ENCODE measurements at places on chromosomes 6 and 20.

GRCh38 chr20:6999381-6999780, 231.9 kb downstream of the BMP2 start:
- no peak for DNase-seq

- no peak for DNase-seq
Observed at GRCh38 chr6:19605624-19606023, 231.5 kb upstream of the ID4 start.

DNA sequence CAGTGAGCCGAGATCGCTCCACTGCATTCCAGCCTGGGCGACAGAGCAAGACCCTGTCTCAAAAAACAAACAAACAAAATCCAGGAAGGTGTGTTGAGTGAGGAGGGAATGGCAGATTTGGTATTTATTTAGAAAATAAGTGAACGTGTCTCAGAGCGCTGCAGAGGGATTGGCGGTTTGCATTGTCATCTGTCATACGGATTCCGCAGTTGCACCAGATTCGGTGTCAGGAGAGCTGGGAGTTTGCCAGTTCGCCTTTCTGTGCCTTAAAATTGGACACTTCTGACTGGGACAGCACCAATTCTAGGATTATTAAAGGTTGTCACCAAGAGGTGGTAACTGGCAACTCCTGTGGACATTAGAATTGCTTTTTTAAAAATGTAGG, 912 bp downstream of the SNRNP48 start:
- peak; percentile 11 for DNase-seq

DNA sequence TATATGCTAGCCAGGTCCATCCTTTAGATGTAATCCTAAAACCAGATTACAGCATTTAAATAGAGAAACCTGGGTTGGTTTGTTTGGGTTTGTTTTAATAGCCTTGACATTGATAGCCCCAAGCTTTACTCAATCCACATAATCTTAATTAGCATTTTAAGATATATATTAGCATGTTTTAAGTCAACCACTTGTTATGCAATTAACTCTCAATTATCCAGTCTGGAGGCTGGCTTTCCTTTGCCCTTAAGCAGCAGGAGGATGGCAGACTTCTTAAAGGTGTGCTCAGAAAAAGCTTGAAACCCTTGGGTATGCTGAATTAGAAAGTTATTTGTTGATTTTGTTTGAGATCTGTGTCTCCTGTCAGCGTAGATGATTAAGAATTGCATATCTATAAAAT, 46.3 kb upstream of the SMIM28 start:
- DNase-seq = no peak

DNA sequence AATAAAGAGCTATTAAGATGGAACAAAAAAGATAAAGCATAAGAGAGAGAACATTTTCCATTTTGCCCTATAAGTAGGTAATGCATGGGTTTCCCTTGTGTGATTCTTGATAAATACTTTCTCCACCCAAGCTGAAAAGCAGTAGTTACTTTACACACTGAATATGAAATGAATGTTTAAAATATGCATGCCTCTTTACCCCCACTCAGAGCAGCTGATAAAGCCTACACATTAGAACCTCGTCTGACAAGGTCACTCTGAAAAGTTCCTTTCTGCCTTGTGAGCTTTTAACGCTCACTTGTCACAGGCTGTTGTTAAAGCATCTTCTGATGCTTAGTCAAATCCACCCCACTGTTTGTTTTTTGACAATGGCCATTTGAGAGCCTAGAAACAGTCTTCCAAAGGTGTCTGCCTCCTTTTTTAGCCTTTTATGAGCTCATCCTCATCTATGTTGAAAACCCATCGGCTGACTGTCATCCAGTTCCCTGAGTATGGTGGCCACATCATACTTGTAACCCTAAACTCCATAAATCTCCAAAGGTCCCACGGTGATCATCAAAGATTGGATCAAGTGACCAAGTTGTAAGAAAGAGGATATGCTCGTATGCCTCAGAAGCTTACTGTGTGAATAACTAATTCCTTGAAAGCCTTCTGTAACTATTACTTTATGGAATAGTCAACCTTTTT, 102.8 kb downstream of the ATXN1 start:
- DNase-seq = no peak

- DNase-seq = no peak
Observed at GRCh38 chr20:24297993-24298392, 171.4 kb upstream of the SYNDIG1 start.

DNA sequence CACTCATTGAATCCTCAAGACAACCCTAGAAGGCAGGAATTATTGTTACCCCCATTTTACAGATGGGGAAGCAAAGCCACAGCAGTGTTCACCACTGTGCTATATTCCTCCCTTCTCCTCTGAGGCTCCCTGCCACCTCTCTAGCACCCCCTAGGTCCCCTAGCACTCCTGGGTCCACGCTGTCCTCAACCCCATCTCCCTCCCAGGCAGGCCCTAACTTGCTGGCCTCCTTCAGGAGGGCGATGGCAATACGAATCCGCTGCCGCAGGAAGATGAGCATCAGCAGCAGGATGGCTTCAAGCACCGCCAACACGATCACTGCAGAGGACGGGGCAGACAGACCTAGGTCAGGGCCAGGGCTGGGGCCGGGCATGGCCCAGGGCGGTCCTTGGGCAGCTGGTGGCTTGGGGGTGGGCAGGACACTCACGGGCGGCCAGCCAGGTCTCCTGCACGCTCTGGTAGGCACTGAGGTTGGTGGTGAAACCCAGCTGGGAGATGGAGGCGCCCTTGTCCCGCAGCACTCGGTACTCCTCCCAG, 7.8 kb upstream of the NEU1 start:
- DNase-seq = no peak

DNA sequence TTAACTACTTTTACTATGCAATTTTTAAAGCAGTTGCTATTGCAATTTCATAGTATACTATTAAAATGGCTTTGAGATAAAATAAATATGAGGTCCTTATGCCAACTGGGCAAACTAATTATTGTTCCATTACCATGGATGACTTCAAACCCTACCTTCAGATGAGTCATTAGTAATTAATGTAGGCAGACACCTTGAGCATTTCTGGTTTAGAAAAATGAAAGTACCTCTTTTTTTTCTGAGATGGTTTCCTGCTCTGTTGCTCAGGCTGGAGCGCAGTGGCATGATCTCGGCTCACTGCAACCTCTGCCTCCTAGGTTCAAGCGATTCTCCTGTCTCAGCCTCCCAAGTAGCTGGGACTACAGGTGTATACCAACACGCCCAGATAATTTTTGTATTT, 11.9 kb downstream of the ASF1A start:
- no peak for DNase-seq

- DNase-seq = no peak
Observed at GRCh38 chr6:92588148-92588547, 831.2 kb downstream of the EPHA7 start.

DNA sequence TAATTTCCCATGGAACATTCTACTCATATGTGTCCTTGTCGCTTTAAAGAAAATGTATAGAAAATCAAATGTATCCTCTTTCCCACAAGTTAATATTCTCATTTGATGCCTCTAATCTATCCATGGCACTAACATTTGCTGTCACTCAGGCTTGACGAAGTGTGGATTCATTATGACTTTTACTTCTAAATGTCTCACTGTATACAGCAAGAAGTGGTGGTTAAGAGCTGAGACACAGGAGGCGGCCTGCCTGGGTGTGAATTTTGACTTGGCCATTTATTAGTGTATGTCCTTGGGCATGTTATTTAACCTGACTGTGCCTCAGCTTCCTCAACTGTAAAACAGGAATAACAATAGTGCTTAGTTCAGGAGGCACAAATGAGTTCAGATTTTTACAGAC, 70.0 kb downstream of the TRMT6 start:
- DNase-seq = no peak

- DNase-seq = no peak
Observed at GRCh38 chr20:56350842-56351241, 7.9 kb upstream of the FAM210B start.

DNA sequence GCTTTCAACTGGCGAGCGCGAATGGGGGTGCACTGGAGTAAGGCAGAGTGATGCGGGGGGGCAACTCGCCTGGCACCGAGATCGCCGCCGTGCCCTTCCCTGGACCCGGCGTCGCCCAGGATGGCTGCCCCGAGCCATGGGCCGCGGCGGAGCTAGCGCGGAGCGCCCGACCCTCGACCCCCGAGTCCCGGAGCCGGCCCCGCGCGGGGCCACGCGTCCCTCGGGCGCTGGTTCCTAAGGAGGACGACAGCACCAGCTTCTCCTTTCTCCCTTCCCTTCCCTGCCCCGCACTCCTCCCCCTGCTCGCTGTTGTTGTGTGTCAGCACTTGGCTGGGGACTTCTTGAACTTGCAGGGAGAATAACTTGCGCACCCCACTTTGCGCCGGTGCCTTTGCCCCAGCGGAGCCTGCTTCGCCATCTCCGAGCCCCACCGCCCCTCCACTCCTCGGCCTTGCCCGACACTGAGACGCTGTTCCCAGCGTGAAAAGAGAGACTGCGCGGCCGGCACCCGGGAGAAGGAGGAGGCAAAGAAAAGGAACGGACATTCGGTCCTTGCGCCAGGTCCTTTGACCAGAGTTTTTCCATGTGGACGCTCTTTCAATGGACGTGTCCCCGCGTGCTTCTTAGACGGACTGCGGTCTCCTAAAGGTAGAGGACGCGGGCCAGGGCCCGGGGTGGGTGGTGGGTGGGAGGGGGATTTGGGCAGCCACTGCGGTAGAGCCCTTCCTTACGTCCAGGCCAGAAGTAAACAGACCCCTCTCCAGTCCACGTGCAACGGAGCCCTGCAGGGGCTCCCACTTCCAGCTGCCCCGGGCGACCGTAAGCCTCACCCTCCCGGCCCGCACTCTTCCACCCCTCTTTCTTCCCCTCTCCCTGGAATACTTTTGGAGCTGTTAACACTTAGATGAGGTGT, 998 bp downstream of the BMP2 start:
- no peak for DNase-seq

- DNase-seq = no peak
Observed at GRCh38 chr6:125899726-125900182, 56.8 kb upstream of the HINT3 start.

GRCh38 chr20:23270382-23270911, 80.1 kb upstream of the NXT1 start:
- DNase-seq = no peak

DNA sequence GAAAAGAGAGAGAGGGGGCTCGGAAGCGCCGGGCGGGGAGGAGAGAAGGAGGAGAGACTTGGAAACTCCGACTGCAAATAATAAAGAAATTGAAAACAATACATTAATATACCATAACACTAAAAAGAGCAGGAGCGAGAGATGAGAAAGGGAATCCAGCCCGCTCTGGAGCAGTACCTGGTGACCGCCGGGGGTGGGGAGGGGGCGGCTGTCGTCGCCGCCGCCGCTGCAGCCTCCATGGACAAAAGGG, 338 bp downstream of the E2F3 start:
- no peak for DNase-seq

DNA sequence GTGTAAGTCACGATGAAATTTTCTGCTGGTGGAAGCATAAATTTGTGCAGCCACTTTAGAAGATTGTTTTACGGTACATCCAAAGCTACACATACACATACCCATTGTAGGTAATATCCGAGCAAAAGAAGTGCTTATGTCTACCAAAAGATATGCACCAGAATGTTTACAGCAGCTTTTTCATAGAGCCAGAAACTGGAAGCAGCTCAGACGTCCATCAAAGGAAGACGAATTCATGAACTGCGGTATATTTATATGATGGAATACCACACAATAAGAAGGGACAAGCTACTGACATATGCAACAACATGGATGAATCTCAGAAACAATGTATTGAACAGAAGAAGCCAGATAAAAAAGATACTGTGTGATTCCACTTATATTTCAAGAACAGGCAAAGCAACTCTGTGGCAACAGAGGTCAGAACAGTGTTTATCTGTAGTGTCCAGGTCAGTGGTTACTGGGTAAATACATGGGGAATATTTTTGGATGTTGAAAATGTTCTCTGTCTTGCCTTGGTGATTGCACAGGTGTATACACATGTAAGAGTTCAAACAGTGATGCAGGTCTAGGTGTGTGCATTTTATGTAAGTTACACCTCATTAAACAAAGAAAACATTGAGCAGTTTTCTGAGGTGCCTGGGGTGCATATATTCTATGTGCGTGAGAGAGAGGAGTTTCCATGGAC, 51.9 kb upstream of the EXOC2 start:
- no peak for DNase-seq

DNA sequence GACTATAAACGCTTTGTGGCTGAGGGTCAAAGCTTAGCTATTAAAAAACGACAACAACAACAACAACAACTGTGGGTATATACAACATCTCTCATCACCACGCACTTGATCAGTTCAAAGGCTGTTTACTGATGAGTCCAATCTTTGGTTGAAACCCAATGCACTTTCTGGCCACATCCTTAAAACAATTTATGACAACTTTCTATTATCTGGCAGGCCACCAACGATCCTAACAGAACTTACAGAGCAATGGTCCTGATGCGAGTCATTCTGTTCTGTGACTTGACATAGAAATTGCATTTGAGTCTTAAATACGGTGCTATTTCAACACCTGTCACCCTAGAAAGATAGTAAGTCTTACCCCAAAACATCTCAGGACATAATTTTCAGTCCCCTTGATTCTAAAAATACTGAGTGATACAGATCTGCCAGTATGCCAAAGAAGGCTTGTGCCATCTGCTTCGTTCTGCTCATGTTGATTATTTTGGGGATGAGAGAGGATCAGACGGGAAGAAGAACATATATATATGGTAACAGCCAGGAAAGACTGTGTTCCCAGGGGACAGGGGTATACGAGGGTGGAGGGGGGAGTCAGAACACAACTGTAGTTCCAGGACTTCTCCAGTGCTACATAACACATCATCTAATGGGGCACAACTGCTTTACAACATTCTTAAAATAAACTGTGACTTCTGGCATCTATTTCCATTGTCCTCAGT, 55.8 kb downstream of the PLAGL1 start:
- DNase-seq = no peak

DNA sequence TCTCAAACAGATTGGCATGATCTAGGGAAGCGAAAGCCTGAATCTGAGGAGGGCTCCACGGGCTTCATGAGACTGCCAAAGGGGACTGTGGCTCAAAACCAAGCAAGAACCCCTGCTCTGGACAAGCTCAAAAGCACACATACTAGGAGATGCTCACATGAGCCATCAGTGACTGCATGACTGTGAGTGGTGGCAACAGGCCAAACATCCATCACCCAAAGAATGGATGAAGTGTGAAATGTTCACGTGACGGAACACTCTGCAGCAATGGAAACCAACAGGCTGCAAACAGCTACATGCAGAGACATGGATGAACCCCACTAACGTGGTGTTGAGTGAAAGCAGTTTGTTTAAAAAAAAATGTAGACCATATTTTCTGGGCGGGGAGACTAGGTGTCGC, 136.3 kb downstream of the PREX1 start:
- no peak for DNase-seq

DNA sequence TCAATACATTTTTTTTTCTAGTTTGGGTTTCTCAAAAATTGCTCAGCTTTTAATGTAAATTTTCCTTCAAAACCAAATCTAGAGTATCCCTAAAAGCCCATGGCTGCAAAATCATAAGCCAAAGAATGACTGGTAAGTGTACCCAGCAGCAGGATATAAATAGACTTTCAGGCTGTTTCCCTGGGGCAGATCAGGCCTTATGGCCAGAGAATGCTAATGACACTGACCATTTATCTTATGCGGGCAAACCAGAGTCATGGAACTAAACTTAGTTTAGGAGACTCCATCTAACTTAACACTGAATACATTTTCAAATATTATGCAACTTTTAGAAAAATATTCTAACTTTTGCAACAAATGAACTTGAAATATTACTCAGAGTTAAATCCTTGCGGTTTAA, 7.4 kb downstream of the OSER1 start:
- no peak for DNase-seq
